GM19239 (cell line): ENCODE measurements at places on chromosomes 13 and 19.

DNA sequence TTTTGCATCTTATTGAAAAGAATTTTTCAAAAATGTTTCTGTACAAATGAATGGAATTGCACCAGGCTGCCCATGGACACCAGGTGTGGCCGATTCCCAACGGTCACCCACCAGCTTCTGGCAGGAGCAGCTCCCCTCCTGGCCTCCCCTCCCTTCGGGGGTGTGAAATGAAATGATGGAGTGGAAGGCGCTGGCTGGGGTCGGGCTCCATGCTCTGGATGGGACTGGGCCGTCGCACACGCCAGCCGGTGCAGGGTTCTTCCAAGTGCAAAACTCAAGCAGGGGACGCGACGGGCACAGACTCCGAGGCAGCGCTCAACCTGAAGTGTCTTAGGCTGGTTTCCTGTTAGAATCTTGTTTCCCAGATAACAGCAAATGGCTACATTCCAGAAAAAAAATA is 21.9 kb downstream of the C19orf44 start:
- no peak for DNase-seq

DNA sequence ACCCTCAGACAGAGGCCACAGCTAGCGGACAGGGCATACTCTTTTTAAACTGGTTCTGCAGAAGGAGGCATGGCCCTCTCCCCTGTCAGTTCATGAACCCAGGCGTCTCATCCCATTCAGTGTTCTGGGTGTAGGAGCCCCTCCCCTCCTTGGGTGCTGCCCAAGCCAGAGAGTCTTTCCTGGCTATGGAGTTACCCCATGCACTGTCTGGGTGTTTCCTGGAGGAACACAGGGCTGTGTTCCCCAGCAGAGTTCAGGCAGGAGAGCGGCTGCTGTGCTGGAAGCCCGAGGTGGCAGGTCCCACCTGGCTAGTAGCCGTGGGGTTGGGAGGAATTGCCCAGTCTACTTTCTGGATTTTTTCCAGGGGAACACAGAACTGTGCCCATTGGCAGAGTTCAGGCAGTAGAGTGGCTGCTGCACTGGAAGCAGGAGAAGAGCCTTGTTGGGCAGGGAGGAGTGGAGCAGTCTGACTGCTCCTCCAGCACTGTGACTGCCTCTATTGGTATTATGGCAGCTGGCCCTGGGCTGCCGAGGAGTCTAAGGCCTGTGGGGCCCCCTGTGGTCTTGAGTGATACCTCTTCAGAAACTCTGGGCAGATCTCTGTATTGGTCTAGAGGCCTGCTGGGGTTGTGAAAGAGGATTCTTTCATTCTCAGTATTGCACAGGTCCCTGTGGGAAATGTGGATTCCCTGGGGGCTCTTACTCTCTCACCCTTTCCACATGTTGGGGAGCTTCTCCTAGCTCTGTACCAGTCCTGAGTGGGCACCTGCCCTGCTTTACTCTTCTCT is 168.3 kb downstream of the PCDH20 start:
- no peak for DNase-seq

DNA sequence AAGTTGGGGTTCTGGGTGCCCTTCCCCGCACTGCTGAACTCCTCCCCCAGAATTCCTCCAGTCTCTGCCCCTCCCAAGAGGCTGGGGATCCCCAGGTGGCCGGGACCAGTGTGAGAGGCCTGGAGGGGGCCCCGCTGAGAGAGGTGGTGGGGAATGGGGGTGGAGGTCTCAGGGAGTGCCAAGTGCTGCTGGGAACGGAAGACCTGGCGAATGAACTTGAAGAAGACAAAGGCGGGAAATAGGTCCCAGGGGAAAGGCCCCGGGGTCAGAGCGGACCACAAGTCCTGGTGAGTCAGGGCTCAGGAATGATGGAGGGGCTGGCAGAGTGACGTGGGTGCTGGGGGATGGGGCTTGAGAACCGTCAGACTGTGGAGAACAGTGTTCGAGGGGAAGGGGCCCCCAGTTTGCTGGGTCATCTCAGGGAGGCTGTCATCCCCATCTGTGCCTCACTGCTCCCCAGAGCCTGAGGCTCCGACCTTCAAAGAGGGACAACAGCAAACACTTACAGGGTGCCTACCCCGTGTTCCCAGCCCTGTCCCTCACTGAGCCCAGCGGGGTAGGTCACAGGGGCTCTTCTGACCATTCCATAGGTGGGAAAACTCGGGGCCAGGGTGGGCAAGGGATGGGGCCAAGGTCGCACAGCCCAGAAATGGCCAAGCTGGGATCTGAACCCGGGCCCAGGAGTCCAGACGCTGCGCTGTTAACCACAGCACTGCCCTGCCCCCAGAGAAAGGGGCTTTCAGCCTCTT is 16.0 kb upstream of the SEMA6B start:
- DNase-seq, result no peak

GRCh38 chr19:51784922-51785690 is 9.9 kb upstream of the FPR3 start:
- no peak for DNase-seq

- DNase-seq, result no peak
These were observed 115.1 kb upstream of the CACNA1A start for GRCh38 chr19:13621413-13621812.

DNA sequence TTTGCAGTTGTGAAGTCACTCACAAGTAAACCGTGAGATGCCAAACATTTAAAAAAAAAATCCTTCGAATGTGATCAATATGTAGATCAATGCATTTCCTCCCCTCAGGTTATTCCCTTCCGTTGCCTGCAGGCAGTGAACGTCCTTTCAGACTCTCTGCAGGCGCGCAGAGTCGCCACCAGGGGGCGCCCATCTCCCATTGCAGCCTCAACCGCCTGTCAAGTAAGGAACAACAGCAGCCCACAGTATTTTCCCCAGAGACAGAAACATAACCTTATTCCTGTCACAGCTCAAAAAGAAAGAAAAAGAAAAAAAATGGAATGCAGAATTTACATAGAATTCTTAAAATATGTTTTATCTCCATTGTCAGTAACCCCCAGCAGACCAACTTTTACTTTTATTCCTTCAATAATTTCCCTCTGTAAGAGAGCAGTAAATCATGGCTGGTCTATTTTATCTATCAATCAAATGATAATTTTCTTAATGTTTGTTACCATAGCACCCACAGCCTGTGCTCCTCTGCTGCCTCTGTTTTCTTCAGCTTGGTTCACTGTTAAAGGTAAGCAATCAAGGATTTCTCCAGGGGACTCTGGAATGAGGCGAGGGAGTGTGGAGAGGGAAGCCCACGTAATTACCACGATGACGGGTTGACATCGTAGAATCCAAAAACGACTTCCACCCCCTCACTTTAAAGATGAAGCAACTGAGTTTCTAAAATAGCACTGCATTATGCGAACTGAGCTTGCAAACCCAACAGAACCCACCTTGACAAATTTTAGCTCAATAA is 637.6 kb upstream of the ARGLU1 start:
- peak; percentile 32 for DNase-seq

DNA sequence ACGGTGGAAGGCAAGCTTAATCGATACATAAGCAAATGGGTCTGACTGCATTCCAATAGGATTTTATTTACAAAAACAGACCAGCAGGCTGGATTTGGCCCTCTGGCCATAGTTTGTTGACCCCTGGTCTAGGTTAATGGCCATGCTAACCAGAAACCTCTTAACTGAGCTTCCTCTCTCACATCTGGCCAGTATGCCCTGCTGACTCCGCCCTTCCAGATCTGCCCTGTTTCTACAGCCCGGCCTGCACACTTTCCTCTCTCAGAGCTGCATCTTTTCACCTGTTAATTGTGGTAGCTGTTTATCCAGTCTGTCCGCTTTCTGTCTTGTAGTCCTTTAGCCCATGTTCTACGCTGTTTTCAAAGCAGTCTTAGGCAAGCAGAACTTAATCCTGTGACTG is 25.6 kb downstream of the EDNRB start:
- no peak for DNase-seq

DNA sequence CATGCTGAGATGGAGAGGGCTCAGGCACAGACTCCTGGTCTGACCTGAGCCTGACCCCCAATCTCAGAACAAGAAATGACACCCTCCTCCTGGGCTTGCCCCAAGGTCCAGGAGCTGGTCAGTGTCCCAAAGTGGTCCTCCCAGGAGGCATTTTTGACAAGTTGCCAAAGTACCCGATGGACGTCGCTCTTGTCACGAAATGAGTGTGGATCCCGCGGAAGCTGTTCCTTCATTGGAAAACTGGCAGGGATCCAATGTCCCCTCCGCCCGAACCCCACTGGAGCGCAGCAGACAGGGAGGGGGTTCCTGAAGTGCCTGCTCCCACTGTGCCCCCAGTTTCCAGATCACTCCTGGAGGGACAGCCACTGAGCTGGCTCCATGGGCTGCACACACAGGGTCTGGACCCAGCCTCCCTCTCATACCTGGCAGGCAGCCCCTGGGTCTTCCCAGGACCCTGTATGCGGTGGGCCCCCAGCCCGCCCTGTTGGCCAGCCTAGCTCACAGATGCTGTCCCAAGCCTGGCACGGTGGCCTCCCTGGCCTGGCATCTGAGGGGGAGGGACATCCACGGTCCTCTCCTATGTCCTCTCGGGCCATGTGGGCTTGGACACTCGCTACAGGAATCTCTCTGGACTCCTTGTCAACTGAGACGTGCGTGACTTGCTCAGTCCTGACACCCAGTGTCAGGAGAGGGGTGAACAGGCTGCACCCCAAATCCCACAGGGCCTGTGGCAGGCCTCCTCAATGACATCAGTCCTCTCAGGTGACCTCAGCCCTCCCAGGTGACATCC is 12.8 kb upstream of the ZNF14 start:
- no peak for DNase-seq

DNA sequence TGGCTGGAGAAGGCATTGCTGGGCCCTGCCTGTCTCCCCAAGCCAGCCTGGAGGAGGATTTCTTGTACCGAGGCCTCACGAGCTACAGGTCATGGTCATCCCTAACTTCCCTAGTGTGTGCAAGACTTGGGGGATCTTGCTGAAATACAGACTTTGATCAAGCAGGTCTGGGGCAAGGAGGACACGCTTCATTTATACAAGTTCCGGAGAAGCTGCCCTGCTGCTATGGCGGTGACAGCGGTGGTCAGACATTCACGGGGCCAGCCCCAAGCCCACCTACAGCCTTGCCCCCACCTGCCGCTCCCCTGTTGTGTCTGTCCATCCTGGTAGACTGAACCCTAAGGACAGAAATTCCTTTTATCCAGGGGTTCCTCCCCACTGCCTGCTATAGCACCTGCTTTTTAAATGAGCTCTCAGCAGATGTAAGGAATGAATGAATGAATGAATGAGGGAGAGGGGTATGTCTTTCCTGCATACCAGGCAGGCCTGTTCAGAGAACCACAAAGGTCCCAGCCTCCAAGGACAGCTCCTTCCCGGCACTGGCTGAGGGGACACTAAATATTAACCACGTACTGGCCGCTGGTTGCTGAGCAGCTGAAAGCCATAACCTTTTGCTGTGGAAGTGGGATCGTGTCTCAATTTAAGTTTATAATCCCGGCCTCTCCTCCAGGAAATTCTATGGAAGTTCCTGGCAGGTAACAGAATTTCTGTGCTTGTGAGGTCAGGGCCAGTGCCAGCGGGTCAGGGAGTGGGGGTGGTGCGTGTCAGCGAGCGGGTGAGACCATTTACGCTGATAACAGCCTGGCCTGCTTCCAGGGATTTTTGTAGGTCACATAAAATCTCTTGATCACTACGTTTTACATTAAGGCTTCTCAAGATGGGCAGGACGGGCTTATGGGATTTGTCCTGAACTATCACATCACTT is 27.1 kb downstream of the TSSK6 start:
- no peak for DNase-seq

GRCh38 chr19:45184115-45184514 is 5.5 kb downstream of the BLOC1S3 start:
- no peak for DNase-seq

DNA sequence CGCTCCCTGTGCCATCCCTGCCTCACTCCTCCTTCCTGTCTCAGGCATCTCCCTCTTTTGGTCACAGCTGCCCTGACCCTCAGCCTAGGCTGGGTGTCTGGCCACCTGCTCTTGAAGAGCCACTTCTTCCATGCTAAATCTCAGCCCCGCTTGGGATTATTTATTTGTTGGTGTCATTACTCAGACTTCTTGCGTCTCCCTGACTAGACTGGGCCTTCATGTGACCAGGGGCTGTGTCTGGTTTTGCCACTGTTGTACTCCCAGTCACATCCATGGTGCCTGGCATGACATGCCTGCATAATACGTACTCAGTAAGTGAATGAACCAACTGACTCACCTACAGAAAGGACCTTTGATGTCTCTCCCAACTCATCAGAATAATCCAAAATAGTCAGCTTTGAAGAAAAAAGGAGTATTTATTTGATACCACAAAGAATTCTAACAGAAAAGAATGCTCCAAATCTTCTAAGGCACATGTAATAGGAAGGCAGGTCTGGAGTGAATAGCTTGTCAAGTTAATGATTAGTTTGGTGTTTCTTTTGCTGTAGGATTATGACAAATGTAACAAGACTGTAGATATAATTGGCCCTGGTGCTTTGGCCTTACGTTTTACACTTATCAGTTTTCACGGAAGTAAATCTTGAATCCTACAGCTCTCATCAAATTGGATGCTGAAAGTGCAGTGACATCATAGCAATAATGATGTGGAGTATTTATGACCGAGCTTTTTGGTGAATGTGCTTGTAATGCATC is 84.0 kb downstream of the ALOX5AP start:
- DNase-seq, result no peak

- DNase-seq, result no peak
These were observed 1.5 kb downstream of the MYPOP start for GRCh38 chr19:45900738-45901431.

GRCh38 chr19:2287585-2288337 is 5.8 kb upstream of the PEAK3 start:
- DNase-seq, result no peak

- no peak for DNase-seq
These were observed at the start of gene HIF3A for GRCh38 chr19:46296722-46297461. Gene HIF3A, plus strand, starts transcription at chr19:46297042. Its CDS starts 35 bp downstream, at chr19:46297077.

DNA sequence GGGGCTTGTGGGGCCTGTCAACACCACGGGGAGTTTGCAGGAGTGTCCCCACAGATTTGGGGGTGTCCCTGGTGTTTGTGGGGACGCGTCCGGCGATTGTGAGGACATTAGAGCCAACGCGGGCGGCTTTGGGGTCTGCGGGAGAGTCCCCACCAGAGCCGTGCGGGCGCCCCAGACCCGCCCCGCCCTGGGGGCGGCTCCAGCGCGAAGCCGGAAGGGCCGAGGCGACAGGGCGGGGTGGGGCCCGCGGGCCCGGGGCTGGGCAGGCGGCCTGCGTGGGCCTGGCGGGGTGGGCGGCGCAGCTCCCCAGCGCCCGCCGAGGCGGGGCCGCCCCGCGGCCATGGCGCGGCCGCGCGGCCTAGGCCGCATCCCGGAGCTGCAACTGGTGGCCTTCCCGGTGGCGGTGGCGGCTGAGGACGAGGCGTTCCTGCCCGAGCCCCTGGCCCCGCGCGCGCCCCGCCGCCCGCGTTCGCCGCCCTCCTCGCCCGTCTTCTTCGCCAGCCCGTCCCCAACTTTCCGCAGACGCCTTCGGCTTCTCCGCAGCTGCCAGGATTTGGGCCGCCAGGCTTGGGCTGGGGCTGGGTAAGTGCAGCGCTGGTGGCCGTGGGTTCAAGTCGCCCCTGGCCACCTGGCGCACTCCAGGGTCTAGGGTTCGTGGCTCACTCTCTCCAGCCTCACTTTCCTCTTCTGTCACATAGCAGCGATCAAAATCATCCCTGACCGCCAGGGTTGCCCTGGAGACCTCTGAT is 10.3 kb downstream of the PDE4A start:
- DNase-seq, result no peak

GRCh38 chr19:43560687-43561086 is 14.6 kb downstream of the XRCC1 start:
- no peak for DNase-seq

GRCh38 chr19:50158577-50158976 is 4.5 kb downstream of the IZUMO2 start:
- DNase-seq, result no peak
